ENCODE measurements at places on chromosomes 5 and 9.

DNA sequence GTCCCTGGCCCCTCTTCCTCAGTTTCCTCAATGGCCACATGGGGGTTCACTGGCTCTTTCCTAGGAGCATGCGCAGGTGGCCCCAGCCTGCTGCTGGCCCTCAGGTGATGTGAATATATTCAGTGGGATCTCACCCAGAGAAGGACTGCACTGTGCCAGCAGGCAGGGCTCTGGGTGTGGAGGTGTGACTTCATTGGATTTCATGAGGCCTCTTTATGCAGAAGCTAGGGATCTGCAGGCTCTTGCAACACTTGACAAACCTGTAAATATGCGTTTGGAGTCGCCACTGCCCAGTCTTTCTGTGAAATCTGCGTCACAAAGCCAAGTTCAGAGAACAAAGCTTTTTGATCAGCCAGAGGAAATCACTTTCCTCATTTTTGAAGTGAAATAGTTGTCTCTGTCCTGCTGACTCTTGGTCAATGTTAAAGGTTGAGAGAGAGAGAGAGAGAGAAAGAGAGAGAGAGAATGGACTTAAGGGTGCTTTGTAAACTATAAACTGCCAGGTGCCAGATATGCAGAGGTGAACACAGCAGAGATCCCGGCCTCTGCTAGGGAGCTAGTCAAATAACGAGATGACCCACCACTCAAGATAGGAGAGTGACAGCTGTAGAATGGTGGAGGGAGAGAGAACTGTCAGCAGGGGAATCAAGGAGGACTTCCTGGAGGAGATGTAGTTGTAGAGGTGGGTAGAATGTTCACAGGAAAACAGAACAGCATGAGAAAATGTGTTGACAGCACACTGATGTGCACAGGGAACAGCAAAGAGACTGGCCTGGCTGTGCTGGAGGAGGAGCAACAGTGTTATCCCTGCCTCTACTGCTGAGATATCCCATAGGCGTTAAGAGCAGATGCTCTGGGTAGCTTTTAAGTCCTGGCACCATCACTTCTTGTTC, 167.0 kb upstream of the ZNF618 start:
- DNase-seq, result peak; percentile 72

GRCh38 chr5:71960195-71960594, 147.1 kb upstream of the MAP1B start:
- DNase-seq, result peak; percentile 37

DNA sequence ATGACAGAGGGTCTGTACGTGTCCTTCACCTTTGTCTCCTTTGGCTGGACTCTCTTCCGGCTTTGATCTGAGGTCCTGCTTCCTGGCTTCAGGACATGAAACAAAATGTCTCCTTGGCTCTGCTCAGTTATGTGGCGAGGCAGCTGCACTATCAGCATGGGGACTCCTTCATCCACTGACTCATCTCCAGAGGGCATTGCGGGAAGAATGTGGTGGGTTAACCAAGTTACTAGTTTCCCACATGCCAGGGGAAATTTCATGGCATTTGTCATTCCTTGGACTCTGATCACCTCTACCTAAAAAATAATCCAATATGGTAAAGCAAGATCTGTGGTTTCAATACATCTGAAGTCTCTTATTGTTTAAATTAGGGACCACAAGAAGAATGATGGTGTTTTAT, 259.7 kb downstream of the MED10 start:
- DNase-seq, result no peak

DNA sequence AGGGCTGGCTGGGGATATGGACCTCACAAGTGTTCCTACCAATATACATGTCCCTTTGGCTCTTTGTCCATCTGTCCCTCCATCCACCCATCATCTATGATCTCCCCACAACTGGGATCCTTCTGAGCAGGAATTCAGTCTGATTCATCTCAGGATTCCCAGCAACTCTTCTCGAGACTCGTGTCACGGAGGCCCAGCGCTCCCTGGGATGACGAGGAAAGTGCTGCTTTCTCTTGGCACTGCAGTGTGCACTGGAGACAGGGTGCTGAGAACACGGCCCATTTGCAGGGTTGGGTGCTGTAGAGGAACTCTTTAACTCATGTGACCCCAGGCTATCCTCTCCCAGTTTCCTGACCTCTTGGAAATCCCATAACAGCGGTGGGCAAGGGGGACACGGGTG, 72.9 kb downstream of the ANGPTL2 start:
- peak; percentile 78 for DNase-seq

DNA sequence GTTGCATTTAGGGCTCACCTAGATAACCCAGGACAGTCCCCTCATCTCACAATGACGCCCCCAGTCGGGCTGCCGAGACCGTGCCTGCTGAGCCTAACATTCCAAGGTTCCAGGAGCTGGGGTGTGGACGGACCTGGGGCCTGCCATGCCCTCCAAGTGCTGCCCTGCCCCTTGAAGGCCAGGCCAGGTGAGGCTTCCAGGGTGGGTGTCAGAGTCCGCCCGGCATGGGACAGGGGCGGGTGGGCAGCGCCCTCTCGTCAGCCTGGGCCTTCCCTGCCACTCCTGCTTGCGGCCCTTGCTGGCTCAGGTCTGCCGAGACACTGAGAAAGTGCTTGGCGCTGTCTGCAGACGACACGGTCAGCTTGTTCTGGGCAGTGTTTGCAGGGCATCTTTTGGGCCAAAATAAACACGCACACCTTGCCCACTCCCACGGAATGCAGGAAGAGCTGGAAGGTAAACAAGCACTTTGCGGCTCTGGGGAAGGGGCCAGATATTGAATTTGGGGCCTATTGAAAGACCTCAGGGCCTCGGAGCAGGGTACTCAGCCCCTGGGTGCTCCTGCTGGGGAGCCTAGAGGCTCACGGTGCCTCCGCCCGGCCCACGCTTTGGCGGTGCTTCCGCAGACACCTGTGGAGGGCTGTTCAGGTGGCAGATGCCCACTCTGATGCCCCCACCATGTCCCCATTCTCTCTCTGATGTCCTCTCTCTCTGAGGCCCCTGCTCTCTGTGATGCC, 4.2 kb upstream of the SCGB3A1 start:
- no peak for DNase-seq

GRCh38 chr5:146101646-146102045, 3.7 kb downstream of the PLAC8L1 start:
- DNase-seq, result no peak

- no peak for DNase-seq
Measured at GRCh38 chr5:178590924-178591423, 781 bp upstream of the COL23A1 start.

GRCh38 chr5:105982526-105982925, 1688.2 kb downstream of the EFNA5 start:
- no peak for DNase-seq

- DNase-seq, result no peak
Measured at GRCh38 chr5:155987265-155987810, 339.6 kb upstream of the SGCD start.

- DNase-seq, result no peak
Measured at GRCh38 chr9:109868207-109868606, 88.2 kb downstream of the PALM2AKAP2 start.

- no peak for DNase-seq
Measured at GRCh38 chr5:109309326-109310063, 100.3 kb downstream of the PJA2 start.

- DNase-seq, result no peak
Measured at GRCh38 chr5:107539726-107540330, 130.9 kb downstream of the EFNA5 start.

- DNase-seq, result no peak
Measured at GRCh38 chr9:38137342-38137741, 68.3 kb upstream of the SHB start.

GRCh38 chr5:151151793-151152192, 5.8 kb downstream of the ANXA6 start:
- DNase-seq, result no peak

- peak; percentile 90 for DNase-seq
Measured at GRCh38 chr9:127175764-127176163, 53.3 kb upstream of the ANGPTL2 start.

DNA sequence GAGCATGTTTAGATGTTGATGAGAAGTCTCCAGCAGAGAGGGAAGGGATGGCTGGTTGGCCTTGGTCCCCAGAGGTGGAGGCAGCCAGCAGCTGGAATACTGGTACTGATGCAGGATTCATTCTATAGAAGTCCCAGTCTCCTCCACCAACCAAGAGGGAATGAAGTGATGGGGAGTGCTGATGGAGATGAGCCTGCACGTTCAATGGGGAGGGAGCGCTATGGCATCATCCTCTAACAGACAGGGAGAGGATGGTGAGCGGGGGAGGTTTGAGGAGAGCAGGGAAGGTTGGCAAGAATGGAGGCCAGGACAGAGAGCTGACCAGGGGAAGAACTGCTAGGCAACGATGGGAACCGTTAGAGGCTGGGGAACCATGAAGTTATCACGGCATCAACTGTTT, 159.8 kb upstream of the MVB12B start:
- DNase-seq, result peak; percentile 52

- DNase-seq, result no peak
Measured at GRCh38 chr9:14932641-14933040, 22.4 kb upstream of the FREM1 start.

DNA sequence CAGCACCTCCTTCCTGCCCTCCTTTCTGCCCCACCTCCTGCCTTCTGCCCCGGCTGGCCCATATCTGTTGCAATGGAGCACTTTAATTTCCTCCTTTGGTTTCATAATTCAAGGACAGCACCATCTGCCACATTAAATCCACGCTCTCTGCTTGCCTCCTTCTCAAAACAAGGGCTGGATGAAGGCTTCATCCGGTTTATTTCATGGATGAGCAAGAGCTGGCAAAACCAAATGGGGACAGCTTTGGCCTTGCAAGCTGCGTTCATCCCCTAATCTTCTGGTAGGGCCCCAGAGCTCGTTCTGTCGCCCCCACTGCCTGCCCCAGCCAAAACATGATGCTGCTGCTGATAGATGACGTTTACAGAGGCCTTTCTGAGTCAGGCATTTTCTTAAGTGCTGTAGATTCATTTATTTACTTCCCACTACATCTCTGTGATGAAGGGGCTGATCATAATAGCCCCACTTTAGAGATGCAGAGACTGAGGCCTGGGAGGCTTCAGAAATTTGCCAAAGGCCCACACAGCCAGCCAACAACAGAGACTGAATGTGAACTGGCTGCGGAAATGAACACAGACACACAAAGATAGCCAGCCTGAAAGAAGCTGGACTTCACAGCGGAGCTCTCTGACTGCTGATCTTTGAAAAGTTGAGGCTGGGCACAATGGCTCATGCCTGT, 115.6 kb upstream of the CPEB4 start:
- DNase-seq, result no peak

DNA sequence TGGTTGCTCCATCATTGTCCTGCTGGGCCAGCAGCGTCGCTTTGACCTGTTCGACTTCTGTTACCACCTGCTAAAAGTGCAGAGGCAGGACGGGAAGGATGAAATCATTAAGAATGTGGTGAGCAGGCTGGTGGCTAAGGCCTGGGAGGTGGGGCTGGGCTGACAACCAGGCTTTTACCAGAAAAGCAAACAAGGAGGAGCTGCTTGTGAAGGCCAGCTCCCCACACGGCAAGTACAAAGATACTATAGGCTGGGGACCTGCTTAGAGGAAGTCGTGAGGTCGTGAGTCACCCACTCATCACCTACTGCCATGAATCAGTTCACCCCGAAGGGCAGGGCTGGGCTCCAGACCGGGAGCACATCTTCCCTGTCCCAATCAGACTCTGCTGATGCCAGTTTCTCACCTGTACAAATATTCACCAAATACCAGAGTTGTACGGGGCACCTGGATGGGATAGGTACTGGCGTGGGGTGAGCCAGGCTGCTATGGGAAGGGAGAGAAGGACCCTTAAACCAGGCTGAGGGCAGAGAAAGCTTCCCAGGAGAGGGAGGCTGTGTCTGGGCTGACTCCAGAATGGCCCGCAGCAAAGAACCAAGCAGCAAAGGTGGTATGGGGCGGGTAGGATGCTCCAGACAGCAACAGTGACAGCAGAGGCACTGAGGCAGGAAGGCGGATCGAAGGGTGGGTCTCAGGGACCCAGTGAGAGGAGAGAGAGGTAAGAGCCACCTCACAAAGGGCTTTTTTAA, 69.3 kb upstream of the NIPAL4 start:
- no peak for DNase-seq

DNA sequence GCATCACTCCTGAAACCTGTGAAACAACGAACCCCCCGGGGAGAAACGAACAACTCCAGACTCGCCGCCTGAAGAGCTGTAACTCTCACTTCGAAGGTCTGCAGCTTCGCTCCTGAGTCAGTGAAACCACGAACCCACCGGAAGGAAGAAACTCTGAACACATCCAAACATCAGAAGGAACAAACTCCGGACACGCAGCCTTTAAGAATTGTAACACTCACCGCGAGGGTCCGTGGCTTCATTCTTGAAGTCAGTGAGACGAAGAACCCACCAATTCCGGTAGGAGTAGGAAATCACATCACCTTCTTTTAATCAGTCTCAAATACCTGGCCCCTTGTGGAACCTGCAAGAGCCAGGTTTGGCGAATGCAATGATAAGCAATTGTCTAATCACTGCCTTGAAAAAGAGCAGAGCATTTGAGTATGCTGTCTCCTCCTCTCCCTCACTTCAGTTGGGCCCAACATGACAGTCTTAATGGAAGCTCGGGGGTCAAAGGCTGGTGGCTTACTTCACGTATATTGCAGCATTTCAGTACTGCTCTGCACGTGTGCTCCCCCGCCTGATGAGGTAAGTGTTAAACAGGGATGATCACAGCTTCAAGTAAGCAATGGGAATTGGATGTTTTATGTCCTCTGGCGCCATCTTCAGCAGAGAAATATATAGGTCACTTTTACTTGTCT, 473 bp downstream of the IRGM start:
- DNase-seq, result no peak

- DNase-seq, result no peak
Measured at GRCh38 chr9:70020217-70020616, 23.4 kb upstream of the MAMDC2 start.

- no peak for DNase-seq
Measured at GRCh38 chr5:141692533-141692888, 10.5 kb upstream of the ARAP3 start.

- no peak for DNase-seq
Measured at GRCh38 chr5:61766141-61766540, 434.1 kb downstream of the ZSWIM6 start.

- no peak for DNase-seq
Measured at GRCh38 chr9:109683521-109683920, 96.5 kb upstream of the PALM2AKAP2 start.

DNA sequence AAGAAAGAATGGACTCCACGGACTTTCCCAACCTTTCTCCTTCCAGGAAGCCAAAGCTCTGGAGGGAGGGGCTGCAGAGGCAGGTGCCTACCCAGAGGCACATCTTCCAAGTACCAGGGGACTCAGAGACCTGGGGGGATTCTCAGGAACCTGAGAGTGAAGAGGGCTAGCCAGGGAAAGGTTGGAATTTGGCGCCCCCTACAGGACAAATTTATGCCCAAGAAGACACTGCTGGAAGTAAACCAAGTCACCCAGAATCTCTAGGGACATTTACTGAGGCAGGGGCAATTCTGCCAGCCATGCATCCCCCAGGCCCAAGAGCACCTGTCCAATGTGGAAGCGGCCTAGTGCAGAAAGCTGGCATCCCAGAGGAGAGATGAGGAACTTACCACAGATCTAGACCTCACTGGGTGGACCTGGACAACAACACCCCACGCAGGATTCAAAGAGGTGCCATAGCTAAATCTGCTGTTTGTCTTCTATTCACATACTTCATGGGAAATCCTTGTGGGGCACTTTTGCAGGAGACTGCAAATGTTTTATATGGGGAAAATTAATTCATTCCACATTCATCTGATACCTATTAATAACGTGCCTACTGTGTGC, 25.9 kb upstream of the IDNK start:
- no peak for DNase-seq

Measured in vagina (tissue), 2 donors.